ENCODE measurements at places on chromosomes 7 and 10. TPM values are rescaled to one million over a fixed set of nuclear protein-coding genes. Genes with fewer than 3 reads are reported as not detected.

The CUZD1 gene
- total RNA-seq: 0.13 TPM

The DYNC1I1 gene
- 3.5 TPM for total RNA-seq

The KCNH2 gene
- under 0.01 TPM for total RNA-seq

The GNB2 gene
- total RNA-seq: 84.4 TPM

The FEZF1 gene
- not detected for total RNA-seq

The FOXI2 gene
- not detected for total RNA-seq

The MPP7 gene
- 0.53 TPM for total RNA-seq

The SLC29A3 gene
- total RNA-seq: 0.66 TPM

The SMKR1 gene
- total RNA-seq: not detected

The RAPGEF5 gene
- 39.3 TPM for total RNA-seq

The SEMA3D gene
- total RNA-seq: 18.9 TPM

The LRIT1 gene
- not detected for total RNA-seq

The MDFIC gene
- 31.0 TPM for total RNA-seq

Data from aortic smooth muscle cell (primary cell).